Activated naive CD8-positive, alpha-beta T cell treated with anti-CD3 and anti-CD28 coated beads for 36 hours (primary cell): ENCODE measurements at places on chromosomes 1 and 21. TPM values are rescaled to one million over a fixed set of nuclear protein-coding genes. Genes with fewer than 3 reads are reported as not detected.

OR2T34 gene
- not detected for total RNA-seq

PCBP3 gene
- total RNA-seq = 0.66 TPM

AMPD1 gene
- not detected for total RNA-seq

AMY2B gene
- total RNA-seq = 5.3 TPM

ARHGAP29 gene
- not detected for total RNA-seq

NHLH1 gene
- 0.52 TPM for total RNA-seq
